ENCODE measurements at places on chromosomes 4 and X.

DNA sequence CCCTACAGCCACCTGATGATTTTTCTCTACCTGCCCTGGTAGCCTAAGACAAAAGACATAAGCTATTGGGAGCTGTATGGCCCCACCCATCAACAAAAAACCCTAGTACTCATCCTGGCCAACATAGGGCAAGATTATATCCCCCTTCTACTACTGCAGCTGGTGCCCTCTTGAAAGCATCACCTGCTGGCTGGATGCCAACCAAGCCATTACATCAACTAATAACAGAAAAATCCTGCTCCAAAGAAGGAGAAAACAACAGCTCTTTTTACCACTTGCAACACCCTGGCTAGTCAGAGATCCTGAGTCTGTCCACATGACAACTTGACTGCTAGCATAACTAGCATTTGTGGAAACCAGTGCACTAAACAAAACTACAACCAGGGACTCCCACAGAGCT, 43.6 kb upstream of the UPRT start:
- no peak for DNase-seq

DNA sequence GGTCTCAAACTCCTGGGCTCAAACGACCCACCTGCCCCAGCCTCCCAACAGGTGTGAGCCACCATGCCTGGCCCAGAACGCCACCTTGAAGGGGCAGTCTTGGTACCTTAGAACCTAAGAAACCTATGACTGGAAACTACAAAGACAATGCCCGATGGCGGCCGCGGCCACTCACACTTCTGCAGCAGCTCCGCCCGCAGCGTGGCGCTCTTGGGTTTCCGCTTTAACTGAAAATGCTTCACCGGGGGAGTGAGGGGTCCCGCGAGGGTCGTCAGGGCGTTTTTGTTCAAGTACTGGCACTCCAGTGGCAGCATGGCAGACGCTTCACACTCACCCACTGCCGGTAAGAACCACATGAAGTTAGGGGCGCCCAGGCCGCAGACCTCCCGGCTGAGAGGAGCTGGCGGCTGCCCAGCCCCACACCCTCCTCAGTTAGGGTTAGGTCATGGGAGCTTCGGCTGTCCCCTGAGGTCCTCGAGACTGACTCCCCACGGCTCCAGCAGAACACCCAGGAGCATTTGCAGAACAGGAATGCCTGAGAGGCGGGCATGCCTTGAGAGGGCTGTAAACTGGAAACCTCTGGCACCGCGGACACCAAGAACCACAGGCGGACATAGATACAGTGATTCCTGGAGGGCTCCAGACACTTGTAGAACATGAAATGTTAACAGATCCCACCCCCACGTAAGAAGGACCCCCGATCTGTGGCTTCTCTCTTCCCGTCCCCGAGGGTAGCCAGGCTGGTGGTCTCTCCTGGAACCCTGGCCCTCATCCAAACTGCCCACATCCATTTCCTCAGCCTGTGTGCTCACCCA, 19.0 kb downstream of the NELFA start:
- no peak for DNase-seq

DNA sequence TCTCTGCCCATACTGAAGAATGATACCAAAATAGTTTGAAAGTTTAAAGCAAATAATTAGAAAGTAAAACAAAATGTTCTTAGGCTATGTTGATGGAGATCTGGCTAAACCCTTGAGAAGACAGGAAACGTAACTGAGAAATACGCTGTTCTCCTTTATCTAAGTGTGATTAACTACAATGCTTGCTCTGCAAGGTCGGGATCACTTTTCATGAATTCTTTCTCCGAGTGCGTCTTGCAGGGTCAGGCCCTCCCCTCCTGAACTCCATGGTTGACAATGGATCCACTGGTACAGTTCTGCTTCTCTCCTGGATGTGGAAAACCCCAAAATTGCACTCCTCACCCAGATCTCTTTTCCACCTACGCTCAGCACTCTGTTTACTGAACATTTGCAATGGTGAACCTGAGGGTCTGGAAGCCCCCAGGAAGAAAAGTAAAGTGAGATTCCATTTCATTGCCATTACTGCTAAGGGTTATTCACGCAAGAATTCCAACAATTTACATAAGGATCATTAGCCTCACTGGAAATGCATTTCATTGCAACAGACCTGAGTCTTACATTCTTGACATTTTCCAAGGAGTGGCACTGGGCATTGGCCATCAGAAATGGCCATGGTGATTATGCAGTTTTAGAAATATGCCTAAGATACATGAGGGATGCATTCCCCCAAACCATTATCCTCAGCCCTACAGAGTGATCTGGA, 24.6 kb upstream of the WWC2 start:
- DNase-seq = peak; percentile 53

DNA sequence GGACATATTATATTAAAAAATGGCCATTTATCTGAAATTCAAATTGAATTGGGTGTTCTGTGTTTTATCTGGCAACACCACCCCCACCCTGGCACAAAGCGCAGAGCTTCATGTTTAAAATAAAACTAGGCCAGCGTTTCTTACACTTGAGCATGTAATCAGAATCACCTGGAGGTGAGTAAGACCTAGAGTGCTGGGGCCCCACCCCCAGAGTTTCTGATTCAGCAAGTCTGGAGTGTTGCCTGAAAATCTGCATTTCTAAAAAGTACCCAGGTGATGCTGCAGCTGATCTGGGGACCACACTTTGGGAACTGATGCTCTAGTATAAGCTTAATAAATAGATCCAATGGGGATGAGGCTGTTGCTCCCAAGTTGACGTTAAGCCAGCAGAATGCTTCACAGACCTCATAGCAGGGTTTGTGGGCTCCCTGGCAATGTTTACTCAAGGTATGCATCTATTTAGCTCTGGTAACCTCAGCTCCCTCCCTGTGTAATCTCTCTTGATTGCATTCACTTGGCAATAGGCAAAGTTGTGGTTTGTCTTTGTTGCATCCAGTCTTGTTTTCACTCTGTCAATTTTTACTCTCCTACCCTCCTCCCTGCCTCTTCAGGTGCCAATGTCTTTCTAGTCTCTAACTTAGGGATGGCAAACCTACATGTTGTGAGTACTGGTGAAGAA, 99.8 kb upstream of the TEX13D start:
- no peak for DNase-seq

- no peak for DNase-seq
These were observed 13.8 kb downstream of the CENPC start for GRCh38 chr4:67531379-67531962.

DNA sequence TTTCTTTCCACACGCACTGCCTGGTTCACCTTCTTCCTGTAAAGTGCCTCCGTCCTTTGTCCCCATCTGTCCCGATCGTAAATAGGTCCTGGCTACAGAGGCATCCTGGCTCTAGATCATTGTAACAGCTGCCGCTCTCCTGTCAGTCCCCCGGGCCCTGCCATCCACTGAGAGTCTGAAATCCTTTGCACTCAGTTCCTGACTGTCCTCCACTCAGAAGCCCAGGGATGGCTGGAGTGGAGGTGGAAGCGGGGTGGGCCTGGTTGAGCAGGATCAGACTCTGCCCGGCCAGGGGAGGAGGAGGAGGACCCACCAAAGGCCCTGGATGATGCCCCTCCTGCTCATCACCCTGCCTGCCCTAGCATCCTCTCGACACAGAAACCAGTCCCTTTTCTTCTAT, 29.8 kb downstream of the PIGG start:
- DNase-seq = no peak

DNA sequence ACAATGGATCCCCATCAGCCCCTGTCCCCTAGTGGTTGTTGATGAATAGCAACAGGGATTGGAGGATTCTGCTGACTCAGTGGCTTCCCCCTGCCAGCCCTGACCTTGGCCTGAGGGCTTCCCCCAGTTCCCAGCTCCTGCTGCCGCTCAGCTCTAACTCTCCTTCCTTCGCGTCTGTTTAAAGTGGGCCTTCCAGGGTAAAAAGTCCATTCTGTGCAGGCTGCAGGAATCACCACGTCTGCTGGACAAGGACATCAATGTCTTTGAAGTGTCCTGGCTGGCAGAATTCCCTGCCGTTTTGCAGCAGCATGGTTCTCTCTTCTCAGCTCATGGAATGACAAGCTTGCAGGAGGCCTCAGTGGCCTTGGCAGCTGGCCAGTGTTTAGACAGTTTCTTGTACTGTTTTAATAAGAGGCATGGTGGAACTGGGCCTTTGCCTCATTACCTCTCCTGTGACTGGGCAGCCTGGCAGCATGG, 152.5 kb upstream of the STX18 start:
- DNase-seq = no peak

GRCh38 chrX:10110984-10111363, 45.8 kb upstream of the CLCN4 start:
- no peak for DNase-seq

GRCh38 chr4:687971-688853, 739 bp downstream of the SLC49A3 start:
- DNase-seq = no peak

DNA sequence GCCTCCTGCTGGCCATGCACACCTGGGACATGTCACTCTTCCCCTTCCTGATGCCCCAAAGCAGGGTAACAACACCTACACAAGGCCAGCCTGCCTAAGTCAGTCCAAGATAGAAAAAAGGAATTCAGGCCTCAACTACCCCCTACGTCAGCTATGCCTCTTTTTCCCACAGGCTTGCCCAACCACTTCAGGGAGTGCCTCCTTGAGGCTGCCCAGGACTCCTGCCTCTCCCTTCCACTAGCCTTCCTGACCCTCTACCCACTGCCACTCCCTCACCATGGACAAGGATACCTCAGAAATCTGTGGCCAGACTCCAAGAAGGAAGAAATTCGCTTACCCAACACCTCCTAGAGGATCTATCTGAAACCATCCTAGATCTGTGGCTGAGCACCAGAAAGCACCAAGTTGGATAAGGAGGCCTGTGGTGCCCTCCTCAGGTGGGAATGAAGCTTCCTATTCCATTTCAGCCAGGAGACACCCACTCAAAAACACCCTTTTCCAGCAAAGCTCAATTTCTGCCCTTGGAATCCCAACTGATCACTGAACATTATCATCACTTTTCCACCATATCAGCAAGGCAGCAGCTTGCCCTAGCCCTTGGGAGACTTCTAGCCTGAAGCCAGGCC, 1.8 kb downstream of the KDM5C start:
- DNase-seq = no peak

DNA sequence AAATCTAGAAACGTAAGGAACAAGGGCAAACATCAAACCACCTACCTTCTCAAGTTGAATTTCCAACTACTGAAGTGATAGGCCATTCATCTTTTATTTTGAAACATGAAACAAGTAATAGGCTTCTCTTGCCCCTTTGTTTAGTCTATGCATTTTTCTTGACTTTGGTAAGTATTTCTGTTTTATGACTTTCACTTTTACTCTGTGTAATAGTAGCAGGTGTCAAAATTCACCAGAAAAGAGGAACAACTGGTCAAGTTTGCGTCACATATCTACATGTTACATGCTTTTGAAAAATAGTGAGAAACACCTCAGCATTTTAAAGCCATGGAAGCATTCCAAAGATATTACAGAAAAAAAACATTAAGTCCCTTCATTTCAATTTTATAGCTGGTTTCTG, 157.1 kb upstream of the FTHL17 start:
- DNase-seq = no peak

DNA sequence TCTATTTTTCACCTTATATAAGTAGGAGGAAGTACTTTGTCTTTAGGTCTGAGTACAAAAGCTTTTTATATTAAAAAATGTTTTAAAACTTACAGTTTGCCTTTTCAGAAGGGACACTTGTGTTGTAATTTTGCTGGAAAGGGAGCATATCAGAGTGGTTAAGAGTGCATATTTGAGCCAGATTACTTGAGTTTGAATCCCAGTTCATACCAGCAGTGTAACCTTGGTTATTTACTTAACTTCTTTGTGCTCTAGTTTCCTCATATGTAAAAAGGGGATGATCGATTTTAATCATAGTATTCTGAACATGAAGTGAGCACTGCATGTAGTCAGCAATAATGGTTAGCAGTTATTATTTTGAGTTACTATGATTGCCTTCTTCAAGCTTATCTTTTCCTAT, 78.3 kb upstream of the SLC4A4 start:
- no peak for DNase-seq

- no peak for DNase-seq
These were observed 281.0 kb downstream of the BMPR1B start for GRCh38 chr4:95038791-95039190.

DNA sequence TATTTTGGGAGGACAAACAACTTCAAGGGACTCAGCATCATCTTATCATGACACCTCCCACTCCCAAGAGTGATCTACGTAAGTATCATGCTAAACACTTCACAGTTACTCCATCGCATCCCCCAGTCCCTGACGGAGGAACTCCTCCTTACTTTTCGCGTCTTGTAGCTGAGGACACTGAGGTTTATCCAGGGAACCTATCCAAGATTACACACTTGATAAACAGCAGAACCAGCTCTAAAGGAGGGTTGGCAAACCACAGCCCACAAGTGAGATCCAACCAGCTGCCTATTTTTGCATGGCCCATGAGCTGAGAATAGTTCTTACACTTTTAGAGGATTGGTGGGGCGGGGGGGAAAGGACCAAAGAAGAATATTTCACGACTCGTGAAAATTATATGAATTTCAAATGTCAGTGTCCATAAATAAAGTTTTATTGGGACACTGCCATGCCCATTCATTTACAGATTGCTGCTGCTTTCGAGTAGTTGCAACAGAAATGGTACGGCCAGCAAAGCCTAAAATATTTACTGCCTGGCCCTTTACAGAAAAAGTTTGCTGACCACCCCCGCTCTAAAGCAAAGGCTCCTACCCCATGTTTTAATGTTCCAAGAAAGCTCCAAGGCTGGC, 47.8 kb downstream of the SEPSECS start:
- no peak for DNase-seq

Measured in HTR-8/SVneo (cell line).